ENCODE measurements at places on chromosomes 2 and 18.
A peak's percentile ranks its signal among the peaks of the same experiment; 100 is the strongest.

DNA sequence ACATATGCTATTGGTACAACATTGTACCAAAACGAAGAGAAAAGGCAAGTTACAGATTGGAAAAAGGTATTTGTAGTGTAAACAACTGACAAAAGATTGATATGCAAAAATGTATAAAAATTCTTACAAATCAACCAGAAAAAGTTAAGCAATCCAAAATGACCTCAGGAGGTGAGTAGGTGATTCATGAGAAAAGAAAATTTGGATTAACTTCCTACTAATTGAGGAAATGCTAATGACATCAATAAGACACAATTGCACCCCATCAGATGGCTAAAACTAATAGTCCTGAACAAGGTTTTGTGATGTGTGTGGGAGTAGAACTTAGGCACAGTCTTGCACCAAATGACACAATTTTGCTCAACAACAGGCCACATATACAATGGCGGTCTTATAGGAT is 129.3 kb downstream of the COPS8 start:
- no peak for DNase-seq

GRCh38 chr18:63236921-63237846 is 82.4 kb downstream of the BCL2 start:
- DNase-seq = no peak

DNA sequence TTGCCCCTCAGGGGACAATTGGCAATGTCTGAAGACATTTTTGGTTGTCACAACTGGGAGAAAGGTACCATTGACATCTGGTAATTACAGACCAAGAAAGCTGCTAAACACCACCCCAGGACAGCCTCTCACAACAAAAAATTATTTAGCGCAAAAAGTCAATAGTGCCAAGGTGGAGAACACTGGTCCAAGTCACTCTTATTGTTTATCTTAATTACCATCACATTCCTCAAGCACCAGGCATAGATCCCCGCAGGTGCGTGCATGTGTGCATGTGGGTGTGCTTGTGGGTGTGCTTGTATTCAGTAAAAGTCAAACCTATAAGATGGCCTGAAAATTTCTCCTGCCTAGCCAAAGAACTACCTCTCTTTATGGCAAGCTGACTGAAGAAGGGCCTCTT is 74.9 kb upstream of the WDR75 start:
- DNase-seq = no peak

DNA sequence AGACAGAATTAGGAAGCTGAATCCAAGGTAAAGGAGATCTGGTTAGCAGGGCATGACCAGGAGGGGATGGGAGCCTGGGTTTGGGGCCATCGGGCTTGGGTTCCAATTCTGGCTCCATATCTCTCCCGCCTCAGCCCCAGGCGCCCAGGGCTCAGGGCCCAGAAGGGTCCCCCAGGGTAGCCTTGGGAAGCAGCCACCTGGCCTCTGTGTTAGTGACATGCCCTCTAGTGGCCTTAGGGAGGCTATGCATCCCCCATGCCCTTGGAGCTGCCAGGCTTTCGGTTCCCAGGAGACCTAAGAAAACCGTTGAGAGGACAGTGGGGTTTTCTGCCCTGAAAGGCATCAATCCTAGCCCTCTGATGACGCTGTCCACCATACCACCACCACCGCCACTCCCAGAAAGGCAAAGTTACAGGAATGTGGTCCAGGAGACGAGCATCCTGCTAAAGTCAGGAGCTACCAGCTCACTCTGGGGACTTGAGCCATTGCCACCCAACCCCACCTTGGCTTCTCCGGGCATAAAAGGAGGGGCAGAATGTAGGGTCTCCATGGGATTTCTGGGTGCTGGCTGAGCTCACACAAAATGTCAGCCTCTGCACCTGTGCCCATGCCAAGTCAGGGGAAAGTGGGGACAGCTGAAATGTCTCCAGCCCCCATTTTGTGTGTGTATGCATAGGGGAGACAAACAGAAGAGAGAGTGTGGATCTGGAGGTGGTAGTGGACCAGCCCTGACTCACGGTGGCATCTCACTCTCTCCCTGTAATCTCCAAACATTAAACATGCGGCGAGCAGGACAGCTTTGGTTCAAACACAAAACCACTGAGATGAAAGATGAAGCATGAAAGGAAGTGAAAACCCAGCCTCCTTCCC is 56.5 kb downstream of the EMX1 start:
- DNase-seq = peak; percentile 61

- no peak for DNase-seq
Measured at GRCh38 chr2:189327879-189328847, 113.1 kb upstream of the WDR75 start.

DNA sequence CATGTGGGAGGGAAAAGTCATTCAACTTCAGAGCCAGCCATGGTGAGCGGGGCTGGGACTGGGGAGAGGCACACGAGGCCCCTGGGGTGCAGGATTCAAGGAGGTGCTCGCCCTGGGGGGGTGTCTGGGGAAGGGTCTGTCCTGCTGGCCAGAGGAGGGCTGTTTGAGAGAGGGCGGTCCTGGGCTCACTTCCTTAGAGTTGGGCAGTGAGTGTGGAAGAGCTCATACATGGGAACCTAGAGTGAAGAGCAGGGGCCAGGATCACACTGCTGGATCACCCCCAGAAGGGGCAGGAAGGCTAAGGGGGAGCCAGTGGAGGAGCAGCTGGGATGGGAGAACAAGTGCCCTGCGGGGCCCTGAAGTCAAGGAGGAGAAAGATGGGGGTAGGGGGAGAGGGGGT is 6.5 kb downstream of the SH3BP4 start:
- DNase-seq = no peak

DNA sequence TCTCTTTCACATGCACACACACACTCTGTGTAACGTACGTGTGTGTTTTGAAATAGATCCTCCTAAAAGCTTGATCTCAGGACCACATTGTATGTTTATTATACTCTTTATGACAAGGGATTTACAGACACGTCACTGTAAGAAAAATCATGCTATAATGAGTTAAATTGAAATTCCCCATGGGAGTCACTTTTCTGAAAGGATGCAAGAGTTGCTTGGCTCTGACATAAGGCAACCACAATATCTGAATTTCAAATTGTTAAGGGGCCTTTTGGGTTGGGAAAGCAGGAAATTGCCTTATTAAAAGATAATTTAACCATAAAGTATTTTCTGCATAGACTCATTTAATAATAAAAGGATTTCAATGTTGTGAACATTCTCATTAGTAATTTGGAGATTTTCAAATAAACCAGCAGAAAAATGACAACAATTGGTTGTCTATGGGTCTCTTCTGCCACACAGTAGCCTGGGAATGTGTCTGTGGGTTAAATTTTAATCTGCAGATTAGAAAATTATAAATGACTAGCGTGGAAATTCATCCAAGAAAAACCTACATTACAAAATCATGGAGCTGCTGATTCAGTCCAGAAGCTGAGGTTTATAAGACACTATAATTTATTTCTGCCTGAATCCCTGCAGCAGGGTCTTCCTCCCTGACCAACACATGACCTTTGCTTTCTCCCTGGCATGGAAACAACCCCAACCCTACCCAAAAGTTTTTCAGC is 75.9 kb upstream of the PID1 start:
- no peak for DNase-seq

DNA sequence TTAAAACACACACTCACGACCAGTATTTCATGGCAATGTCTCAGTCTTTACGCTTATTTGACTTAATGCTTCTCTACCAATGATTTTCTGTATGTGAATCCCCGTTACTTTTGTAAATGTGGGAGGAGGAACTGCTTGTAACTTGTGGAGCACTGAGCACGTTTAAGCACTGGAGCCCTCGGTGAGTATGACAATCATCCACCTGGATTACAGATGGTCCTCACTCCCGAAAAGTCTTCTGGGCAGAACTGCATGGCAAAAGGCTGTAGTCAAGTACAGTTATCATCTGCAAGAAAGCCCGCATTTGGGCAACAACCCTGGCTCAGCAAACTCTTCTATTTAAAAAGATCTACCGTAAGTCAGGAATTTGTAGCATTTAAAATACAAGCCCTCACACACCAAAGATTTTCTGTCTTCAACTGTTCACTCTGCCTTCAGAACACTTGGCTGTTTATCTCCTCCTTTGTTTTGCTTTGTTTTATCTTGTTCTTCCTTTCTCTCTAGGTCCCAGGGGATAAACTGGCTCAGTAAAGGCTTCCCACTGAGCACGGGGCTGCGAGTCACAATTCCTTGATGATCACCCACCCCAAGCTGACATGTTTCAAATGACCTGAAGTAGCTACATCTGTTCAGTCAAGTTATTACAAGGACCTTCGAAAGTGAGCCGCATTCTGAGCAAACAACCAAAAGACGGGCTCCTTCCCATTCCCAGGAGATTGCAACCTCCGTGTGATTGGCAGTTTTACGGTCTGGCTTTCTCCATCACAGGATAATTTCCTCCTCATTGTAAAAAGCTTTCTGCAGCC is 102.2 kb downstream of the DLGAP1 start:
- no peak for DNase-seq

- DNase-seq = no peak
Measured at GRCh38 chr2:62653582-62654422, 51.7 kb upstream of the EHBP1 start.

Data from erythroblast (primary cell).